Activated naive CD8-positive, alpha-beta T cell treated with anti-CD3 and anti-CD28 coated beads, Interleukin-2, amount 50 U/mL, for 16 hours (primary cell): ENCODE measurements at places on chromosomes 2 and 18.

GRCh38 chr2:30201990-30202389, 29.3 kb upstream of the LBH start:
- no peak for DNase-seq

GRCh38 chr2:80086831-80087230, 217.7 kb downstream of the LRRTM1 start:
- DNase-seq, result no peak

DNA sequence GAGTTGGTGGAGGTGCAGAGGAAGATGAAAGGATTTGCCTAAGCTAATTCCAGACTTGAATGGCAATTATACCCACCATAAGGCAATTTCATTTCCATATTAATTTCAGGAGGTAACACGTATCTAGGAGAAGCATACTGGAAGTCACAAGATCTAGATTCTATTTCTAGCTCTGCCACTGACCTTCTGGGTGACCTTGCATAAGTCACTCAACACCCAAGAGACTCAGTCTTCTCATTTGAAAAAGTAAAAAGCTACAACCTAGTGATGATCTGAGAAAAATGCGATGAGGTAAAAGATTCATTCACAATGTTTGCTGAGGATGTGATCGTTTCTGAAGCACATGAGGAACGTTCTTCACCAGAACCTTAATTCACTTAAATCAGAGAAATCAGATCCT, 55.9 kb downstream of the GRB14 start:
- DNase-seq, result no peak

DNA sequence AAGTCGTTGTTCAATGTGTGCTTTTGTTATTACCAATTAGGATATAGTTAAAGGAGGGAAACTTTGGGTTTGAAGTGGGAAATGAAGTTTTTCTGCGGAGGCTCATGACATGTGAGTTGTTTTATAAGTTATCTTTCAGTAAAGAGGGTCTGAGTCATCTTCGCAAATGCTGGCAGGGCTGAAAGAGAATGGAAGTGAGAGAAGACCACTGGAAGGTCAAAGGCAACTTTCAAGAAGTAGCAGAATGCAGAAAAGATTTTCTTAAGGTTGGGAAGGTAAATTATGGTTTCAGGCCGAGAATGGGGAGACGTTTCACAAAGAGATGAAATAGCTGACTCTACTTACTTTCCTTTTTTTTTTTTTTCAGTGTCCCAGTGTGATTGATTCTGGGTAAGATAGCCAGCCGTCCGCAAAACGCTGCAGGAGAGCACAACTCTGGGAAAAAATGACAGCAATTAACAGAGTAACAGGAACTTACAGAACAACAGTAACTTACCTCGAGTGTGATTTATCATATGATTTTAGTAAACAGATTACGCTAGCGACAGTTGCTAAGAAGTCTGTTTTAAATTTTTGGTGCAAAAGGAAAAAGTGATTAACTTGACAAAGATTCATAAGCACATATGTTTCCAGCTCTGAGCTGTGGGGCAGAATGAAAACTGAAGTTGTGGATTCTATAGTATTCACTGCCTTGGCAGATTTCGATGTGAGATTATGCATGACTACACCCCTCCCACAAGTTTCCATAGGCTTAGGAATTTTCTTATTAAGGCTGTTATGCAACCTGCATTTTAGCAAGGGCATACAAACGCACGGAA, 46.8 kb upstream of the ACTR3 start:
- DNase-seq, result no peak

- no peak for DNase-seq
These were observed 27.9 kb upstream of the HS6ST1 start for GRCh38 chr2:128346291-128347170.

- no peak for DNase-seq
These were observed 57.2 kb downstream of the COBLL1 start for GRCh38 chr2:164784376-164784775.
